Fibroblast of skin of scalp (primary cell): ENCODE measurements at places on chromosomes 4 and X.

DNA sequence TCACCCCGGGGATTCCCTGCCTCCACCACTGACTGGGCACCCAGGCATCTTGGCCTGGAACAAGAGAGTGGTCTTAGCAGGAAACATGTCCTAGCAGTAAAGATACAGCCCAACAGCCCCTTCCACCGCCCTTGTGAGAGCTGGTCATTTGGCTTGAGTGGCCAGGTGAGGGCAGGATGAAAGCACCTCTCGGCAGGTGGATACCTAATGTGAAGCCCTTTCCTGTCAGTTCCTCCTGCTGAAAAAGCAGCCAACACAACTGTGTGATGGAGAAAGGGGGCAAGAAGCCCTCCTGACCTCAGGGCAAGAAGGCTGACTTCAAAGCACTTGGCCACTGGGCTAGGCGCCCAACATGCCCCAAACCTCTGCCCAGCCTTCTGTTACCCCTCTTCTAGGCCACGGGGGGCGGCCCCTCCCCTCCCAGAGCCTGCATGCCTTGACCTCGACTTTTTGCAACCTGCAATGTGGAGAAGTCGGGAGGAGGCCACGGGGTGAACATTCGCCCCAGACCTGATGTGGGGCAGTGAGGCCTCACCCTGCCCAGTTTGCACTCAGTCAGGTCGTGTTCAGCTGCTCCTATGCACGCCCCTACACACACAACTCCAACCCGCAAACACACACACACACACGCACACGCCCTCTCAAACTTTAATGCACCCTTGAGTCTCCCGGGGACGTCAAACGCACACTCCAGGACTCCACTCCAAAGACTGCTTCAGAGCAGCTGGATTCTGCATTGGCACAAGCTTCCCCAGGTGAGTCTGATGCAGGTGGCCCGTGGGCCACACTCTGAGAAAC, 1.1 kb downstream of the LGI2 start:
- DNase-seq: no peak

DNA sequence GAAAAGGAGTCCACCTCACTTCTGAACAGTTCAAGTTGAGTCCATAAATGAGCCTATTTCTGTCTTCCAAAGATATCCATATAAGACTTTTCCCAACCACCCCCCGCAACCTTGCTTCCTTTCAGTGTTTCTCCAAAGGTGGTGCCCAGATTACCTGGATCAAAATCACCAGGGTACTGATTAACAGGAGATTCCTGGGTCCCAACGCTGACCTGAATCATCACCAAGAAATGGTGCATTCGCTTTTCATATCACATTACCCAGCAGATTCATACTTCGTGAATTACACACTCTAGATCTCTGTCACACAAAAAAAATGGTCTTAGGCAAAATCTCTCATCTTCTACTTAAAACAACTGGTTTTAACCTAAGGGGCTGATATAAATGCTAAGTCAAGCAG, 2.1 kb upstream of the GALNT7 start:
- no peak for DNase-seq

DNA sequence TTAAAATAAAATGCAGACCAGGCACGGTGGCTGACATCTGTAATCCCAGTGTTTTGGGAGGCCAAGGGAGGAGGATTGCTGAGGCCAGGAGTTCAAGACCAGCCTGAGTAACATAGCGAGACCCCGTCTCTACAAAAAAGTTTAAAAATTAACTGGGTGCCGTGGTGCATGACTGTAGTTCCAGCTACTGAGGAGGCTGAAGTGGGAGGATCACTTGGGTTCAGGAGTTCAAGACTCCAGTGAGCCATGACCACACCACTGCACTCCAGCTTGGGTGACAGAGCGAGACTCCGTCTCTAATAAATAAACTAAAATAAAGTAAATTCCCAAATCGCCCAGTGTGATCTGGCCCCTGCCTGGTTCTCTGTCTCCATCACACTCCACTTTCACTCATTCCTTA, 43.7 kb downstream of the TENM3 start:
- DNase-seq: no peak

DNA sequence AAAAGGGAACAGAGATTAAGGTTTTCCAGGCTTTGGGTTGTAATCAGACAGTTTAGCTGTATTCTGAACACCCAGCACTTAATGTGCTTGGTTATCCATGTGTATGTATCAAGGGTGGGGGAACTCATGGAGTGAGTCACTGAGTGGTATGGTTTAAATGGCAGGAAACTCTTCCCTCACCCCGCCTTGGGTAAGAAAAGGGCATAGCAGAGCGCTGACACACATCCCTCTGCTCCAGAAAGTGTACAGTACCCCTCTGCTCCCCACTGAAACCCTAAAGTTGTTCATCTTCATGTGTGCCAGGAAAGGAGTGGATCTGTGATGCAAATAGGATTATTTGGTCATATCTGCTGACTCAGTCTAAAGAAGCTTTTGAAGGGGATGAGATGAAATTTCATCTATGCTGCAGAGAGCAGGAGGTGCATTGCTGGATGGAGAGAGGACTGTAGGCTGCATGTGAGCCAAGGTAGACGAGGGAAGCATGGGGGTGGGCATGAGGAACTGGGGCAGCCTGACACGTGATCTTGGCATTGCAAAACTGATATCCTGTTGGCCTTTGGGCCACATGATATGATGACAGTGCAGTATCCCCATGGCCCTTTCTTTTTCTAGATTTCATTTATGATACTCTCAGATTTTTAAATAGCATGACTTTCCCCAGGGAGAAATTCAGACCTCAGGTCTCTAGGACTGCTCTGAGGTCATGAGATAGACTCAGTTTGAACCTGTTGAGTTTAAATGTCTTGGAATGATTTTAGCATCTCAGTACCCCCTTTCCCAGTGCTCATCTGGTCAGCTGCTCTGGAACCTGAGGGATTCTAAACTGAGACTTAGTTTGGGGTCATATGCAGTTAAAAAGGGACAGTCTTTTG, 84.8 kb downstream of the TMEM164 start:
- peak; percentile 92 for DNase-seq

GRCh38 chrX:103404231-103405008, 28.1 kb downstream of the BEX3 start:
- peak; percentile 76 for DNase-seq
